ENCODE measurements at places on chromosomes 7 and 10.

GRCh38 chr10:61761825-61762217, 99.1 kb downstream of the CABCOCO1 start:
- no peak for DNase-seq

DNA sequence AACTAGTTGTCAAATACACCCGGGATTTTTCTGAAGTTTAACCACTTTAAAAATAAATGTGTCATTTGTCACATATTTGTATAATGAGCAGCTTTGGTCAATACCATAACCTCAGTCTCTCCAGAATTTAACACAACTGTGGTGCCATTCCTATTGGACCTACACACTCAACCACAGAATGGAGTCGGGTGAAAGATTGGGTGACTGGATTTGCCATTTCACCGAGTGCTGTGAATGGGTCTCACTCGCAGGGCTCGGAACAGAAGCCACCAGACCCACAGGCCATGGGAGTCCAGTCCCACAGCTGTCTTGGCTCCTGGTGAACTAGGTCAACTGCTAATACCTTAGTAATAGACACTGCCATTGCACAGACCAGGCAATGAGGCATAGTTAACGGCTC, 298.4 kb downstream of the CCDC3 start:
- no peak for DNase-seq

DNA sequence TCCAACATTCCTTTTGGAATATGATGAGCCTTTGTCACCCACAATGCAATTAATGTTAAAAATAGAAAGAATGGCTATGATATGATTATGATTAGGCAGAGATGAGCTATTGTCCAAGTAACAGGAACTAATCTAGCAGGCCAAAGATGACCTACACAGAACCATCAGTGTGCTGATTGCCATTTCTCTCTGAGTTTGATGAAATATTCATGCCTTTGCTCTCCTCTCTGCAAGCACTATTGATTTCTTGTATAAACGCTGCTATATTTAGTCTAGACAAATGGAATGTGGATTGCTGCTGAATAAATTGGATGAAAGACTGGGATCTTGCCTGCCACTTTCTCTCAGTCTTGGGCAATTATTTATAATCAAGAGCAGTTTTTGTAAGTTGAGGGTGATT, 85.4 kb downstream of the HDAC9 start:
- DNase-seq: no peak

- DNase-seq: no peak
Observed at GRCh38 chr7:46071601-46072000, 150.5 kb upstream of the IGFBP3 start.

- DNase-seq: no peak
Observed at GRCh38 chr7:133583545-133584171, 330.8 kb downstream of the EXOC4 start.

GRCh38 chr10:14032406-14032998, 298.2 kb downstream of the FRMD4A start:
- DNase-seq: no peak

- DNase-seq: peak; percentile 3
Observed at GRCh38 chr7:55887821-55888247, 578 bp downstream of the ZNF713 start.

DNA sequence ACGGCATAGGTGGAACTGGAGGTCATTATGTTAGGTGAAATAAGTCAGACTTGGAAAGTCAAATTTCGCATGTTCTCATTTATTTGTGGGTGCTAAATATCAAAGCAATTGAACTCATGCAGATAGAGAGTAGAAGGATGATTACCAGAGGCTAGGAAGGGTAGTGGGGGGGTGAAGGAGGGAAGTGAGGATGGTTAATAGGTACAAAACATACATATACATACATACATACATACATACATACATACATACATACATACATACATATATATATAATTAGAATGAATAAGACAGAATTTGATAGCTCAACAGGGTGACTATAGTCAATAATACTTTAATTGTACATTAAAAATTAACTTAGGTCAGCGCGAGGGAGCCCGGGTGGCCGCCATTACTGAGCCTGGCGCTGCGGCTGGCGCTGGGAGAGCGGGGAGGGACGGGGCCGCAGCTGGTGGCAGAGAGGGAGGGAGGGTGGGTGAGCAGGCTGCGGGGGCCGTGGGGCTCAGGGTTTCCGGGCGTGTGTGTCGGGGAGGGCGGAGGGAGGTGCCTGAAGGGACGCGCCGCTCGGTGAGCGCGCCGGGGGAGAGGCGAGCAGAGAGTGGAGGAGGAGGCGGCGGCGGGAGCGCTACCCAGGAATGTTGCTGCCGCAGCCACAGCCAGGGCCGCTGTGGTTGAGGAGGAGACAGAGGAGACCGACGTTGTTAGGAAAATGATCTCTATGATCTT, 85.8 kb upstream of the EGFR start:
- peak; percentile 19 for DNase-seq

- no peak for DNase-seq
Observed at GRCh38 chr10:120400601-120401000, 56.4 kb upstream of the PLPP4 start.

DNA sequence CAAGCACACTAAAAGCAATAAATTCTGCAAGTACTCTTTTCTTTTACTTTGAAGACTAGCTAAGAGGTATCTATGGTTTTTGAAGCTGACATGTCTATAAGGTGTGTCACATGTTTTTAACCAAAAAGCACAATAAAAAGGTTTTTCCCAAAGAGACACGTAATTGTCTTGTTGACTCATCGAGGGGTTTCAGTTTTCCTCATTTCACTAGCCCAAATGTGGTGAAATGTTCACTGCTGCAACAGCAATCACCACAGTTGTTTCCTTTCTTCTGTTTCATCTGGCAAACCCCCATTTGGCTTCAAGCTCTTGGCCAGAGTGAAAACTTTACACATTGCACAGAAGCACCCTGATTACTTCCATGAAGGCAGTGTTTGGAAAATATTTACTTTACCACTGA, 3.8 kb upstream of the HOXA4 start:
- no peak for DNase-seq

DNA sequence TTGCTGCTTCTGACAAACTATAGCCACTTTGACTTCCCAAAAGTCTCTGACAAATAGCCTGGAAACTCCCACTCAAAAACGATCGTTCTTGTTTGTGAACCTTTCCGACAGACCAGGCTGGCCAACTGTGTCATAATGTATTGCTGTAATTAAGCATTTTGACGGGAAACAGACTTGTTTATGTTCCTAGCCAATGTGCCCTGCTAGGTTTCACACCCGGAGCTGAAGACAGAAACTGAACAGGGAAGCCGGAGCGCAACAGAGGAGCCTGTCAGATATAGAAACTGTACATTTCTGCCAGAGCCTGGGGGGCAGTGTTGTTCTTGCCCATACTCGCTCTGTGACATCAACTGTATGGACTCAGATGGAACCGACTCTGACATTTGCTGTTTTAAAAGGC, 55.3 kb upstream of the C7orf33 start:
- DNase-seq: no peak

- DNase-seq: no peak
Observed at GRCh38 chr10:14311206-14311957, 19.3 kb downstream of the FRMD4A start.

DNA sequence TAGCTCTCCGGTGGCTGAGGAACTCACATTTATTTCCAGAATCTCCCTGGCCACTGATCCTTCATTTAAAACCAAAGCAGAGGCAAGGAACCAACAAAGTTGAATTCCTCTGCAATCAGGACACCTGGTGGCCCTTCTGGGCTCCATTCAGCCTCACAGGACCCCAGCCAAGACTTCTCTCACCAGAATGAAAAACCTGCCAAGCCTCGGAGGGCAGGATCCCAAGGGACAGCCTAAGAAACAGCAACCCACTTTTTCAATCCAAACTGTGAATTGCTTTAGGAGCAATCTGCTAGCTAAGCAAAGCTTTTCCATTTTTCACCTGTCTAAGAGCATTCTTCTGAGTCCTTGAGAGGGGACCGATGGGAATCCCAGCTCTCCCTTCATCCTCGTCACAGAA, 34.6 kb downstream of the OAT start:
- no peak for DNase-seq

- no peak for DNase-seq
Observed at GRCh38 chr7:114852293-114852692, 69.6 kb upstream of the MDFIC start.

DNA sequence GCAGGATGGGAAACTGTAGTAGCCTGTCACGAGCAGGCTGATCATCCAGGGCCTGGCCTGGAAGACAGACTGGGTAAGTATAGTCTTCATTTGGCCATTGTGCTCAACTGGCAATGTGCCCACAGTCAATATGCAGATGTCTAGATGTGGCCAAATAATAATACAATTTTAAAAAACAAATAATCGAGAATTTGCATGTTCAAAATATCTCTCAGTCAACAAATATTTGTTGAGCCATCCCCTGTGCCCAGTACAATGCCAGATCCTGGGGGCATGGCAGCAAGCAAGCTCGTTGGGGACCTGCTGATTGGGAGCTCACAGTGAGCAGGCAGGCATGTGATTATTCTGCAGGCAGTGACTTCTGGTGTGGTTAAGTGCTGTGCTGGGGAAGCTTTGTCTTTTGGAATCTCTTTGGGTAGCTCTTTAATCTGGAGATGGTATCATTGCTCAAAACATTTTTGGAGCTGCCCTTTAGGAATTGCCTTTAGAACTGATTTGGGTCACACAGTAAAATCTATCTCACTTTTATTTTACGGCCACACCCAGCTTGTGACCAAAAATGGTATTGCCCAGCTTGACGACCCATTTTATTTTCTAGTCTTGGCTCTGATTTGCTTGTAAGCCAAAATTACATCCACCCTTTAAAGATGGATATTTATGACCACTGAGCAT, 92.2 kb downstream of the PLCE1 start:
- no peak for DNase-seq

DNA sequence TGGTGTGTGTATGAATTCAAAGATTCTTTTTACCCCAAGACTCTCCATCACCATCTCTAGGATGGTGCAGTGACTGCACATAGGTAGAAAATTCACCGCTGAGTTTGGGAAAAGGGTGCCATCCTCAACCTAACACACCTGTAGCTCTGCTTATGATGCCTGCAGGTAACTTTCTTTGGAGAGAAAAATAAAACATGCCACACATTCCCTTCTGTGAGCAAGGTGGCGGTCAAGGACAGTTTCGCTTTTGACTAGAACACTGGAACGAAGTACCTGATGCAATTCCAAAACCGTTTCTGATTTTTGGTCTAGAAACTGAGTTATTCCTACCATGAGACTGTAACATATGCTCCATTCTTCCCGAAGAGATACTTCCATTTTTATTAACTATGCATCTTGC, 205.6 kb downstream of the FGFR2 start:
- DNase-seq: no peak

DNA sequence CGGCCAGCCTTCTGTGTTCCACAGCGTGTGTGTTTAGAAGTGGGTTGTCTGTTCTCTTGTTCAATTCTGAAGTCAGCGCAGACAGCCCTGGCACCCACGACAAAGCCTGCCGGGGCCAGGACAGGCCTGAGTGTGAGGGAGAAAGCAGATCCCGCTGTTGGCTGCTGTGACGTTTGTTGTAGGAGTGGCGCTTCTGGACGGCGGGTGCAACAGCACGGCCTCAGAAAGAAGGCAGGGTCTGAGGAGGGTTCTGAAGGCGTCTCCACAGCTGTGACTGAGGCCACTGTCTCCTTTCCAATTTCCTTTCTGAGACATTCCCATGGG, 76.2 kb downstream of the VIPR2 start:
- no peak for DNase-seq

DNA sequence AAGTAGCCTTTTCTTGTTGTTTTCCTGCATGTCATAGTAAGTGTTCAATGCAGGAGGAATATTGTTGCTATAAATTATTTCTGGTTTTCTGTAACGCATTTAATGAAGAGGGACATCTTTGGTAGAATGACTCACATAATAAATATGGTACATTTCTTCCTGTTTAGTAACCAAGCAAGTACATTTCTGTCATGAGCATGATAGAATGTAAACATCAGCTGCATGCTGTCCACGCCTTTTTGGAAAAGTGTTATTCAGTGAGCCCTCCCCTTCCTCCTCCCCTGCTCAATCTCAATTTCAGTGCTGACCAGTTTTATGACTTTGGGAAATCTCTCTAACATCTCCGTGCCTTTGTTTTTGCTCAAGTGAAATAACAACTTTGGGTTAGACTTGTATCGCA, 664.0 kb downstream of the XPNPEP1 start:
- no peak for DNase-seq
